Activated CD4-positive, alpha-beta T cell treated with anti-CD3 and anti-CD28 coated beads for 24 hours (primary cell): ENCODE measurements at places on chromosomes 7 and 10.

DNA sequence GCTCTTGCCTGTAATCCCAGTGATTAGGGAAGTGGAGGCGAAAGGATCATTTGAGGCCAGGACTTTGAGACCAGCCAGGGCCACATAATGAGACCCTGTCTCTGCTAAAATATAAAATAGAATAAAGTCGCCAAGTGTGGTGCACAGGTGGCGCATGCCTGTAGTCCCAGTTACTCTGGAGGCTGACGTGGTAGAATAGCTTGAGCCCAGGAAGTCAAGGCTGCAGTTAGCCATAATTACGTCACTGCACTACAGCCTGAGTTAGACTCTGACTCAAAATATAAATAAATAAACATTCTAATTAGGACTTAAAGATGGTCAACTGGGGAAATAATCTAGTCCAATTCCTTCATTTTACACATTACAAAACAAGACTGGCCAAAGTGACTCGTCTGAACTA, 768 bp downstream of the CHCHD2 start:
- no peak for DNase-seq

GRCh38 chr7:131106681-131107336, 220.9 kb upstream of the MKLN1 start:
- peak; percentile 37 for DNase-seq

GRCh38 chr10:76302481-76302880, 871.1 kb downstream of the LRMDA start:
- no peak for DNase-seq

- peak; percentile 99 for DNase-seq
Measured at GRCh38 chr10:129466703-129467358, at the start of gene MGMT. Gene MGMT, plus strand, starts transcription at chr10:129467241.

DNA sequence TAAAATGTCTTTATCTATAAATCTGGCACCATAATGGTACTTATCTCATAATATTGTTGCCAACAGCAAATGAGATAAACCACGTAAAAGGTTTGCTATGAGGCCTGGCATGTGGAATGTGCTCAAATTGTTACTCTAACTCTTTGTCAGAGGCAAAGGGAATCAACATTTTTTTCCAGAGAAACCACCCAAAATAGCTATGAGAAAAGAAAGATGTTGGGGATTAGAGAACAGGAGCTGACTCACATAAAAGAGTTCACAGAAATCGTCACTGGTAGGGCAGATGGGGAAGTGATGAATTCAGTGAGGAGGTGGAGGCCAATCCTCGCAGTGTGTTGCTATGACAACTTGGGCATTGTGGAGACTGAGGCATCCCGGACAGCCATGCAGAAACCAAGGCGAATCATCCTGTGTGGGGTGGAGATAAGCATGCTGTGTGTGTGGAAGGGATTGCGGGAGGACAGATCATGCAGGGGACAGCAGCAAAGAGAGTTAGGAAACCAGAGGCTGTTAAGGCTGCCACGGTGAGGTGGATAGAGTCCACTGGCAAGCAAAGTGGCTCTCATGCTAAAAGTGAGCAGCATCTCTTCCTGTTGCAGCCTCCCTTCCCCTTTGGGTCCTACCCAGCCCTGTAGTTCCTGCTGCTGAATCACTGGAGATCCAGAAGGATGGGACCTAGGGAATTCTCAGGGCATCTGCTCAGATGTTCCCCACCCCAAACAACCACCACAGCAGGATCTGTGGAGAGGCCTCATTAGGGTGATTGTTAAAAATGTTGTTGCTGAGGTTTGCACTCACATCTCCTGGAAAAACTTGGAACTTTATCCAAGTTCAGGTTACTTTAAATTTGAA, 103.9 kb downstream of the CUBN start:
- DNase-seq, result peak; percentile 46

GRCh38 chr7:138254444-138254843, 178.2 kb downstream of the AKR1D1 start:
- DNase-seq, result no peak

DNA sequence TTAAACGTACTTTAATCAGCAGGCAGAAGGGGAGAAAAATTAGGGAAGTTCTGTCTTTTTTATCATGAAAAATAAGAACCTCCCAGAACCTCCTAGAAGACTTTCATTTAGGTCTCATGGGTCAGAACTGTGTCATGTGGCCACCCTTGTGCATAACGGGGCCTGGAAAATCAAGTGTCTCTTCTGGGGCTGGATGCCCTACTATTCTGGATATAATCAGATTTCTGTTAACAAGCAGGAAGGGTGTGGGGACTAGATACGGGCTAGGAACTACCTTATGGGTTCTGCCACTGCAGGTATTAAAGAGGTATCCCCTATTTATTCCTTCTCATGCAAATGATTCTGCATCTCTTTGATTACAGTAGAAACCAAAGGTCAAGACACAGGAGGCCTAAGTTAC, 14.1 kb downstream of the LANCL2 start:
- DNase-seq, result no peak

- no peak for DNase-seq
Measured at GRCh38 chr7:74092321-74092963, 8.8 kb downstream of the LIMK1 start.

DNA sequence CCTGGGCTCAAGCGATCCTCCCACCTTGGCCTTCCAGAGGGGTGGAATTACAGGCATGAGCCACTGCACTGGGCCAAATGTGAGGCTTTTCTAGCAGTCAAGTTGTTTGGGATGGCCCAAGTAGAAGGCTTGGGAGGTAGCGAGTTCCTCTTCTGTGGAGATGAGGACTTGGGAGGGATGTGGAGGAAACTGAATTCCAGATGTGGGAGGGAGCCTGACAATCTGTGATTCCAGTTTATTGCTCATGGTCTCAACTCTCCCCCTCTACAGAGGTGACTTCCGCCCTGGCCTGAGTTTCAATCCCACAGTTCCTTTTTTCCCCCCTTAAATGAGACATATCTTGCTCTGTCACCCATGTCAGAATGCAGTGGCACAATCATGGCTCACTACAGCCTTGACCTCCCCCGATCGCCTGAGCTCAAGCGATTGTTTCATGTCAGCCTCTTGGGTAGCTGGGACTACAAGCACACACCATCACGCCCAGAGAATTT, 3.4 kb downstream of the STYXL1 start:
- DNase-seq, result no peak

- no peak for DNase-seq
Measured at GRCh38 chr10:100679327-100679726, 66.1 kb upstream of the PAX2 start.

DNA sequence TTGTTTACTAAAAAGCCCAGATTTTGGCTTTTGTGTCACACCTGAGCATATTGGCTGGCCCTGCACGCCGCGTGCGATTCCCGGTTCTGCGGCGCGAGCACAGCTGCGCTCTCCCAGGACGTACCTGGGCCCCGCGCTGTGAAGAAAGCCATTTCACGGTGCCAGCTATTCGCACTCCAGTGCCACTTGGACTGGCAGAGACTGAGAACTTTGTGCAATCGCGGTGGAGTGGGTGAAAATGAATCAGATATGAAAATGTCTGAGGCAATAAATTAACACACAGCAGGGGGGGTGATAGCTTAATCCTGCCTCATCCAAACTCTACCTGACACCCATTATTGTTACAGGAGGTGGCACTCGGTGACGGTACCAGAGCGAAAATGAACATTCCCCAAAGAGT, 330.1 kb upstream of the MGMT start:
- DNase-seq, result no peak

GRCh38 chr7:23347033-23347681, 48.0 kb downstream of the MALSU1 start:
- DNase-seq, result no peak

- DNase-seq, result no peak
Measured at GRCh38 chr10:125118011-125118611, 42.3 kb downstream of the CTBP2 start.

DNA sequence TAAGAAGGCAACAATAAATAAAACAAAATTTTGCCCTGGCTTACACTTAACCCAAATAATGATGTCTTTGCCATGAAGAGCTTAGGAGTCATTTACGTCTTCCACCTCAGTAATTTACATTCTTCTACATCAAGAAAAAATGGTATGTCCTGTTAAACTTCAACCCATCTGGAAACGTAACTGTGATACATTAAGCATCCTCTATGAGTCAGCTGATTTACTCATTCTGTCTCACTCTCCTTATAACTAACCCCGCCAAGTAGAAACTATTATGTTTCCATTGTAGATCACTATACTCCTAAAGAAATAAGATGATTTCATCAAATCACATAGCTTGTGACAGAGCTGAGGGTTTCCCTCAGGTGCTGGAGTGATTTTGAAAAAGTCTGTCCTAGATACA, 330.7 kb downstream of the CDC14C start:
- DNase-seq, result no peak

- DNase-seq, result no peak
Measured at GRCh38 chr10:4813023-4813422, 13.0 kb upstream of the AKR1E2 start.

- no peak for DNase-seq
Measured at GRCh38 chr7:143047326-143047725, 4.8 kb upstream of the OR6V1 start.

DNA sequence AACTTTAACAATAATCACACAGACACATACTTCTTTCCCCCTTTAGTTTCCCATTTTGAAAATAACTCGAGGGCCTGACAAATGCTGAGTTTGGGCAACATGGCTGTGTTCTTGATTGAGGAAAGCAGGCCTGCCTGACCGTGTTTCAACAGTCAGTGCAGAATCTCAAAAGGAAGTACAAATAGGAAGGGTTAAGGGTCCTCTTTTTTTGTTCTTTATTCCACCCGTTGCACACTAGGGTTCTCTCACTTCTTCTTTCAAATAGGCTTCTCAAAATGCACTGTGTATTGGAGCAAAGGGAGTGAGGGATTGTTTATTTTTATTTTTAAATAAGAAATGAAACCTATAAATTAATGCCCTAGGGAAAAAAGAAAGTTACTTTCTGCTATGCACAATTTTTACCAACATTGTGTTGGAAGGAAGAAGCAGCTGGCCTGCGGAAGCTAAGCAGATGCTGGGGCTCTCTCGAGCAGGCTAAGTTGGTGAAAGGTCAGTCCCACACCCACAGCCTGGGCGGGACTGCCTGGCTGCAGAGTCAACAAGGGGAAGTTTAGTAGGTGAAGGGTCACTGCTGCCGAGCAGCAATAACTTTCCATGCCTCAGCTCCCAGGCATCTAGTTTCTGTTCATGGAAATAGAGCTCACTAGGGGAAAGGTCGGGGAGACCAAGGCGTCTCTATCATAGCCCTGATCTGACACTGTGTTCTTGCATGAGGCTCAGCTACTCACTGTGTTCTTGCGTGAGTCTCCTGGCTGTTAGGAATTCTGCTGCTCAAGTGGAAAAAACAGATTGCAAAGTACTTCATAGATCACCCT, 12.2 kb upstream of the PDK4 start:
- DNase-seq, result no peak

- no peak for DNase-seq
Measured at GRCh38 chr7:23618241-23618640, 21.1 kb downstream of the CCDC126 start.

DNA sequence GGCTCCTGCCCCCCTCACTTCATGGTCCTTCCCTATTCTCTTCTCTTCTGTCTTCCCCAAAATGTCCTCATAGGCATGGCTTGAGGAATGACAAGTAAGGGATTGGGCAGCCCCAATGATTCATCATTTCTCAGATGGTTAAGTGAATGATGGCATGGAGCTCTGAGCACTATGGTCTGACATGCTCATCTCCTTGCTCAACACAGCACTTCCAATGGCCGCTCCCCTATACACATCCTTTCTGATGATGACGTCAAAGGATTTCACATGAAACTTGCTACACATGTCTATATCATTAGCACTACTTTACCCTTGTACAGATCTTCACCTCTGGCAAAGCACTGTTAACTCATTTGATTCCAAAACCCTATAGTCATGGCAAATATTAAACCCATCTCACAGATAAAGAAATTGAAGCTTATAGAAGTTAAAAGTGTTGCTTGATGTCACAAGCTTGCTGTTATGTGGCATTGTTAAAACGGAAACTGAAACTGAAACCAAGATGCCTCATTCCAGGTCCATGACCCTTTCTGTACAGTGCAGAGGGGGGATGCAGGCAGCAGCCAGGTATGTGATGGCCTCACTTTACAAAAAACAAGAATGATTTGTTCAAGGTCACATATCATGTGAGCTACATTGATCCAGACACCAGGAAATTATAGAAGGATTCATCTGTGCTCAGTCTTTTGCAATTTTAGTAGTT, 90.0 kb upstream of the PLXNA4 start:
- no peak for DNase-seq

GRCh38 chr7:38242814-38243213, 30.6 kb downstream of the TARP start:
- no peak for DNase-seq

- DNase-seq, result no peak
Measured at GRCh38 chr10:122173337-122173736, 97.8 kb upstream of the BTBD16 start.

GRCh38 chr10:131936736-131937135, 35.9 kb downstream of the PPP2R2D start:
- DNase-seq, result no peak

DNA sequence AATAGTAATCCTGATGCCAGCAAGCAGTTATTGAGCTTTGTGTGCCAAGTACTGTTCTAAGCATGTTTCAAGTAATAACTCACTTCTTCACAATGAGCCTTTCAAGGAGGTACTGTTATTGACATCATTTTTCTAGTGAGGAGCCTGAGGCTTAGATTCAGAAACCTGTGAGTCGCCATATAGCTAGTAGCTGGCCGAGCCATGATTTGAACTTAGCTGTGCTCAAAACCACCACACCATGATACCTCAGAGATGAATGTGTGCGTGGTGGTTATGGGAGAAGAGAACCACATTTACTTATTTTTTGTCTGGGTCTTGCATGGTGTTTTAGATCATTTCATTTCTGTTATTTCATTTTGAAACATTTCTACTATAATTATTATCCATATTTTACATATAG, 578.9 kb downstream of the AUTS2 start:
- DNase-seq, result no peak

- DNase-seq, result no peak
Measured at GRCh38 chr7:97075928-97076327, 41.6 kb upstream of the SDHAF3 start.

DNA sequence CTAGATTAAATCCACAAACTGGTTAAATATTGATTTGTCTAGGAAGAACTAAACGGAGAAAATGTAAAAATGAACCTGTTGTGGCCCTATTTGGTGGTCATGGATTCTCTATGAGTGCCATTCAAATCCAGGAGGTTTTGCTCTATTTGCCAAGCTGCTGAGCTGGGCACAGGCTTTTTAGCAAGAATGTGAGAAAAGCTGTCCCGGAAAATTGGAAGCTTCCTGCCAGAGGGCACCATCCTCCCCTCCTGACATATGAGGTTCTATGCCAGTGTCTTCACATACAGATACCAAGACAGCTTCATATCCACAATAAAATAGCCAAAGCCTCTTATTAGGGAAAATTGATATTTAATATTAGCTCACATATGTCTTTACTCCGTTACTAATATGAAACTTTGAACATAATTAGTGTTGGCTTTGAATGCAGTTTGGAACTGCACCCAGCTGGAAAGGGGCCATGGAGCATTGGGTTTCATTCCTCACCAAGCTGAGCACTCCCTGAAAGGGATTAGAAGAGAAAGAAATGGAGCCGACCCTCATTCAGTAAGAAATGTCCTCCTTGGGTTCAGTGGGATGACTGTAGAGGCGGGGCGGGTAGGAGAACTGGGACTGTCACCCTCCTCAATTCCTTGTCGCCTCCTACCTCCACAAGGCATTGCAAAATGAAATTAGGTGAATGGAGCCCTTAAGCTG, 47.8 kb downstream of the NRCAM start:
- no peak for DNase-seq

GRCh38 chr7:116984511-116984910, 31.2 kb downstream of the ST7 start:
- no peak for DNase-seq

GRCh38 chr7:12759151-12759550, 71.7 kb downstream of the ARL4A start:
- DNase-seq, result no peak
